ENCODE measurements at places on chromosomes 7 and 10. TPM values are rescaled to one million over a fixed set of nuclear protein-coding genes. Genes with fewer than 3 reads are reported as not detected.
A peak's percentile ranks its signal among the peaks of the same experiment; 100 is the strongest.

GRCh38 chr10:16891375-16892313, 74.4 kb upstream of the RSU1 start:
- DNase-seq, result peak; percentile 55

GRCh38 chr10:124231168-124232155, 138.1 kb upstream of the CHST15 start:
- no peak for DNase-seq

DNA sequence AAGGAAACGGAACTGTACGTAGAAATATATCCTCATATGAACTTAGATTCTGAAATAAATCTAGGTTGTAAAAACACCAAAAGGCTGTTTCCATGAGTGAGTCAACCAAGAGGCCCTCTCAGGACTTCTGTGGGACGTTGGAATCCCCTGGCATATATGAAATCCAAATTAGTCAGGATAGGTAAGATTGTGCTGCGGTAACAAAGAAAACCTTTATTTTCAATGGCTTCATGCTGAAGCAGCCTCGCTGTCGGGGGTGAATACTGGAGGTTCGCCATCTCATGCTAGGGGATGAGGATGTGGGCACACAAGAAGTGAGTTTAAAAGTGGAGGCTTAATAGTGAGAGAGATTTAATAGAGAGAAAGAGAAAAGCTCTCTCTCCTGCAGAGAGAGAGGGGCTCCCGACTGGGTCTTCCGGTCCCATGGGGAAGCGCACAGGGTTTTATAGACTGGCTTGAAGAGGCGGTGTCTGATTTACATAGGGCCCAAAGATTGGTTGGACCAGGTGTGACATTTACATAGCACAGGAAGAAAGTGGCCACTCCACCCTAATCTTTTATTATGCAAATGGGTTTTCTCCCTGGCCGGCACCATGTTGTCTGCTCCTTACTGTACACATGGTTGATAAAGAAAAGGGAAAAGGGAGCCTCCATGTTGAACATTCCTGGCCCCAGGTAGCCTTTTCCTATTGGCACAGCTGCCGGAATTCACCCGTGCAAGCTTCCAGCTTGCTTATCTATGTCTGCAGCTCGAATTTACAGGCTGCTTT, 52.3 kb upstream of the SEPHS1 start:
- no peak for DNase-seq

GRCh38 chr7:38398725-38399321, 125.4 kb upstream of the TARP start:
- peak; percentile 67 for DNase-seq

GRCh38 chr10:44064987-44065787, 319.7 kb downstream of the CXCL12 start:
- DNase-seq, result no peak

GRCh38 chr10:89352802-89353201, 25.0 kb downstream of the IFIT3 start:
- DNase-seq, result no peak

DNA sequence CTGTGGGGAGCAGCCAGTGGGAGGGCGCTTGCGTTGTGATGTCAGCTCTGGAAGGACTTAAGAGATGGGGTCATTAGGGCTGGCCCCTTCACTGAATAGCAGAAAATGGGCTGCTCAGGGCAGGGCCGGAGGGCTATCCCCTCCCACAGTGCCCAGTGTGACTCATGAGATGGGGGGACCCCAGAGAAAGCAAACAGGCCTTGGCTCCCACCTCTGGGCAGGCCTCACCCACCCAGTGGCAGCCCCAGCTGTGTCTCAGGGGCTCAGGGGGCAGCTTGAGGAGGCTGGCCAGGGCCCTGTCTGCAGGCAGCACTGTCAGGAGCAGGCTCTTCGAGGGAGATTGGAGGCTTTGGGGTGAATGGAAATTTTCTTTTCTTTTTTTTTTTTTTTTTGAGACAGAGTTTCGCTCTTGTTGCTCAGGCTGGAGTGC, 168.3 kb downstream of the SLIT1 start:
- DNase-seq, result no peak

GPR146 gene
- total RNA-seq, result 3.5 TPM

AGAP3 gene
- 39.7 TPM for total RNA-seq

Data from mucosa of descending colon (tissue), 3 donors.